ENCODE measurements at places on chromosomes 2 and 18. TPM values are rescaled to one million over a fixed set of nuclear protein-coding genes. Genes with fewer than 3 reads are reported as not detected.

- no peaks in the 10 kb centered on the region for H3K4me1 ChIP-seq
- H3K4me3 ChIP-seq = no peak overlapping the region
- H3K36me3 ChIP-seq = no peaks in the 10 kb centered on the region
Measured at GRCh38 chr2:112829101-112829960, 7.2 kb downstream of the IL1B start.

- no peaks in the 10 kb centered on the region for H3K27me3 ChIP-seq
- no peaks in the 10 kb centered on the region for H3K36me3 ChIP-seq
- H3K4me3 ChIP-seq = no peak overlapping the region
- no peak overlapping the region for H3K27ac ChIP-seq
Measured at GRCh38 chr2:113078350-113078839, 10.6 kb downstream of the IL1F10 start.

DNA sequence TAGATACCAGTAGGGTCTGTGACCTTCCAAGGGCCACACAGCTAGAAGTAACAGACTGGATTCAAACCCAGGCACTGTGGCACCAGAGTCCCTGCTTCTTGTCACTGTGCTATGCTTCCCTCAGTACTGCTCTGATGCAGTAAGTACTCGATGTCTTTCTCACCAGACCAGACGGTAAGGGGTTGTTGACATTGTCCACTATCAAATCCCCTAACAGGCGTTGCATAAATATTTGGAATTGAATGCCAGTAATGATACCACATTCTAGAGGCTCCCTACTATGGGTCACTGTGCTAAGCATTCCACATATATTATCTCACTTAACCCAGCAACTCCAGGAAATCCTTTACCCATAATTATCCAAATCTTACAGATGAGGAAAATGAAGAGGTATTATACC lies 223.1 kb downstream of the C1D start:
- no peak overlapping the region for H3K4me3 ChIP-seq
- H3K27ac ChIP-seq = no peak overlapping the region

- H3K27ac ChIP-seq = no peak overlapping the region
- no peak for DNase-seq
- H3K4me3 ChIP-seq = no peak overlapping the region
- H3K4me1 ChIP-seq = peaks cover 21% of the 10 kb centered on the region
Measured at GRCh38 chr2:189549449-189549832, 31.1 kb downstream of the SLC40A1 start.

DNA sequence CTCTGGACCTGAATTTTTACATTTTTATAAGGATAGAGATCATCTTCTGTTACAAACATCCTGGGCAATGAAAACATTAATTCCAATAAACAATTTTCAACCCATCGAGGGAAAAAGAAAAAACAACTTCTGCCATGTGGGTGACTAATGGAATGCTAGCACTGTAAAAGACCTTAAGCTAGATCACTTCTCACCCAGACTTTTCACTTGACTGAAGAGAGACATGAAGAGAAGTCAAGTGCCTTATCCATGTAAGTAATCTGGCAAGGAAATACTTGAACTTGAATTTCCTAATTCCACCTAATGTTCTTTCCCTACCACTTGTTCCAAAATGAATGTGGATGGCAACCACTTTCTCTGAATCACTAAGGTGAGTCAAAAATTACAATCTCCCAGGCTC lies 98.3 kb upstream of the ACVR1C start:
- no peak overlapping the region for H3K27ac ChIP-seq
- DNase-seq = no peak

DNA sequence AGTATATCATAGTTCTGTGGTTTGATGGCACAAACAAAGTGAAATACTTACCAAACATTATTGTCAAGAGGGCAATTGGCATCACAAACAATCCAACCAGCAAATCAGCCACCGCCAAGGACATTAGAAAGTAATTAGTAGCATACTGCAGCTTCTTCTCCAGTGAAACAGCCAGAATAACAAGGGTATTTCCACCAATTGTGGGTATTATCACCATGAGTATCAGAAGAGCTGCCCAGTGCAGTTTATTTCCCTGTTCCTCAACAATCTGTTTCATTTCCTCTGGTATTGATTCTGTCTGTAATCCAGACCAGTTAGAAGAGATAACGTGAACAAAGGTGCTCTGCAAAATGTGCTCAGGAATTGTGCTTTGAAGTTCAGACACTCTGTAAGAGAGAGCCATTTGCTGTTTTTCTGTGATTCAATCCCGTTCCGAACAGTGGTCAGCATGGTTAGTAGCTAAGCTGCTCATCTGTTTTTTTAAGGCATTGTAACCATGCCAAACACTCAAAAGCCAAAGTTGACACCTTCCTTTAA lies 1.4 kb downstream of the HTR2B start:
- no peaks in the 10 kb centered on the region for H3K27me3 ChIP-seq
- no peak overlapping the region for H3K4me3 ChIP-seq
- H3K36me3 ChIP-seq = no peaks in the 10 kb centered on the region

- H3K4me1 ChIP-seq = no peaks in the 10 kb centered on the region
- no peaks in the 10 kb centered on the region for H3K27me3 ChIP-seq
- no peak for DNase-seq
- no peak overlapping the region for H3K27ac ChIP-seq
Measured at GRCh38 chr2:209460151-209460761, 36.4 kb downstream of the MAP2 start.

GRCh38 chr2:86213699-86214502 lies 14.6 kb downstream of the MRPL35 start:
- peak overlapping the region; percentile 12 for H3K27ac ChIP-seq
- H3K4me1 ChIP-seq = no peaks in the 10 kb centered on the region

DNA sequence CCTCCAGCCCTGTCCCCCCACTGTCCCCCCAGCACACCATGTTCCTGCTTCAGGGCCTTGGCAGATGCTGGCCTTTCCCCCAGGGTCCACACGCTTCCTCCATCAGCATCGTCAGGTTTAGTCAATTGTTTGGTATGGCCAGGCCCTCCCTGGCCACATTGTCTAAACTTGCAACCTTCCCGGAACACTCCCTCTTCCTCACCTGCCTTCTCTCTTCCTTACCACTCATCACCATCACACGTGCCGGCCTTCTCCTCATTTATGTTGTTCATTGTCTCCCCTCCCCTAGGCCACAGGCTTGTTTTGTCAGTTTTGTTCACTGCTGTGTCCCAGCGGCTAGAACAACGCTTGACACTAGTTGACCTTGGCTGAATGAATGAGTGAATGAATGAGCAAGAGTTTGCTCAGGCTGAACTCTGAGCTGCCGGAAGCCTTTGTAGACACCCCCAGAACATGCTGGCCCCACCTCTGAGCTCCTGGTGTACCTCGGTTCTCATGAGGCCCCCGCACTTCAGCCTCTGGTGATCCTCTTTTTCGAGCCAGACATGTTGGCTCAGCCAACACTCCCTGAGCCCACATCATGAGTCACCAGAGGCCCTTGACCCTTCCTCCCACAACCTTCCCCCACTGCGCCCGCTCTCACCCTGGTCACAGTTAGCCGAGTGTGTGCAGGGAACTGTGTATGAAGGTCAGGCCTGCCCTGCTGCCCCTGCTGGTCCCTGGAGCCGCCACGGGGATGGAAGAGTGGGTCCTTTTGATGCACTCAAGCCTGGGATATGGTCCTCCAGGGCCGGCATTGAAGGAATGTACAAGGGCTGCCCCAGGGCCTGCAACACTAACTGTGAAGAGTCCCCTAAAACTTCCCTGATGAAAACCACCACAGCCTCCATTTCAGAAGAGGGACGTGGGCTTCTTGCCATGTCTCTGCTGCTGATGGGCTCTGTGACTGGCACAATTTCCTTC lies 57.5 kb downstream of the HS1BP3 start:
- peak overlapping the region; percentile 32 for H3K27ac ChIP-seq
- no peak overlapping the region for H3K4me3 ChIP-seq
- no peaks in the 10 kb centered on the region for H3K27me3 ChIP-seq
- H3K36me3 ChIP-seq = no peaks in the 10 kb centered on the region

- no peaks in the 10 kb centered on the region for H3K36me3 ChIP-seq
- DNase-seq = no peak
- no peak overlapping the region for H3K27ac ChIP-seq
Measured at GRCh38 chr2:30475542-30475941, 28.5 kb downstream of the LCLAT1 start.

DNA sequence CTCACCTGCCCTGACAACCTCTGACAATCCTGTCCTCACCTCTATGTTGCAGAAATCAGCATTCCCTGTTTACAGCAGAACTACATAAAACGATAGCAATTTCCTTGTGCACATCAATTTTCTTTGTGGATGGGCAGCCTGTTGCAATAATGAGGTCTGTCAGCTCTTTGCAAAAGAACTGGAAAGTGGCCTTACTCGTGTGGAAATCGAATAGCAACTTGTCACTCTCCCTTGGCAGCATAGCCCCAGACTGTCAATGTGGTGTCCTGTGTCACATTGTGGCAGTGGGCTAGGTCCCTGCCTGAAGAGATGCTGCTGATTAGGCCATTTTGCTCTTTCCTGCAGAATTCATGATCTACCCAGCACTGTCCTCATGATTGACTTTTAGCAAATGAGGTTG lies 531.9 kb downstream of the CCDC85A start:
- no peaks in the 10 kb centered on the region for H3K36me3 ChIP-seq
- no peak for DNase-seq
- no peak overlapping the region for H3K27ac ChIP-seq
- no peak overlapping the region for H3K4me3 ChIP-seq
- no peaks in the 10 kb centered on the region for H3K4me1 ChIP-seq

GRCh38 chr2:112666761-112667122 lies 21.0 kb downstream of the SLC20A1 start:
- H3K27me3 ChIP-seq = no peaks in the 10 kb centered on the region
- H3K4me3 ChIP-seq = no peak overlapping the region
- peaks cover 4% of the 10 kb centered on the region for H3K4me1 ChIP-seq
- no peak for DNase-seq

- H3K36me3 ChIP-seq = no peaks in the 10 kb centered on the region
Measured at GRCh38 chr2:97713296-97714083, at the start of gene ZAP70. ZAP70 (plus strand) TSS chr2:97713576; CDS start chr2:97724037, 10,461 bp downstream.

GRCh38 chr2:237774811-237775553 lies 23.6 kb upstream of the RBM44 start:
- H3K36me3 ChIP-seq = no peaks in the 10 kb centered on the region
- H3K27ac ChIP-seq = no peak overlapping the region
- no peaks in the 10 kb centered on the region for H3K4me1 ChIP-seq
- H3K27me3 ChIP-seq = no peaks in the 10 kb centered on the region

GRCh38 chr2:25757906-25758305 lies 84.5 kb upstream of the DTNB start:
- no peaks in the 10 kb centered on the region for H3K27me3 ChIP-seq
- no peak overlapping the region for H3K27ac ChIP-seq

GRCh38 chr2:100785626-100786296 lies 34.2 kb upstream of the NPAS2 start:
- H3K36me3 ChIP-seq = no peaks in the 10 kb centered on the region
- no peaks in the 10 kb centered on the region for H3K4me1 ChIP-seq
- no peak overlapping the region for H3K4me3 ChIP-seq
- H3K27ac ChIP-seq = no peak overlapping the region
- DNase-seq = no peak

DNA sequence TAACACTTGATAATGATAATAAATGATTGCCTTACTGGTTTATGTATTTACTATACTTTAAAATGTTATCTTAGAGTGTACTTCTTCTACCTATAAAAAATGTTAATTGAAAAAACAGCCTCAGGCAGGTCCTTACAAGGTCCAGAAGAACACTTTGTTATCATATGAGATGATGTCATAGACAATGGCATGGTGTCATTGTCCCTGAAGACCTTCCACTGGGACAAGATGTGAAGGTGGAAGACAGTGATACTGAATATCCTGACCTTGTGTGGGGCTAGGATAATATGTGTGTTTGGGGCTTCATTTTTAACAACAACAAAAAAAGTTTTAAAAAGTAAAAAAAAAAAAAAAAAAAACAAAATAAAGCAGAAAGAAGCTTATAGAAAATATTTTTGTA lies 342.2 kb upstream of the KYNU start:
- no peak for DNase-seq
- H3K27me3 ChIP-seq = no peaks in the 10 kb centered on the region
- no peaks in the 10 kb centered on the region for H3K4me1 ChIP-seq
- no peak overlapping the region for H3K27ac ChIP-seq
- H3K36me3 ChIP-seq = no peaks in the 10 kb centered on the region

GRCh38 chr2:232551250-232551638 lies 755 bp downstream of the EIF4E2 start:
- peaks cover 31% of the 10 kb centered on the region for H3K4me1 ChIP-seq
- no peak for DNase-seq
- H3K4me3 ChIP-seq = peak overlapping the region; percentile 85
- H3K27ac ChIP-seq = peak overlapping the region; percentile 97
- no peaks in the 10 kb centered on the region for H3K36me3 ChIP-seq
- no peaks in the 10 kb centered on the region for H3K27me3 ChIP-seq

GRCh38 chr2:231985823-231986261 lies 24.3 kb downstream of the DIS3L2 start:
- no peak overlapping the region for H3K4me3 ChIP-seq
- DNase-seq = no peak
- H3K36me3 ChIP-seq = no peaks in the 10 kb centered on the region
- no peak overlapping the region for H3K27ac ChIP-seq
- peaks cover 6% of the 10 kb centered on the region for H3K4me1 ChIP-seq

DNA sequence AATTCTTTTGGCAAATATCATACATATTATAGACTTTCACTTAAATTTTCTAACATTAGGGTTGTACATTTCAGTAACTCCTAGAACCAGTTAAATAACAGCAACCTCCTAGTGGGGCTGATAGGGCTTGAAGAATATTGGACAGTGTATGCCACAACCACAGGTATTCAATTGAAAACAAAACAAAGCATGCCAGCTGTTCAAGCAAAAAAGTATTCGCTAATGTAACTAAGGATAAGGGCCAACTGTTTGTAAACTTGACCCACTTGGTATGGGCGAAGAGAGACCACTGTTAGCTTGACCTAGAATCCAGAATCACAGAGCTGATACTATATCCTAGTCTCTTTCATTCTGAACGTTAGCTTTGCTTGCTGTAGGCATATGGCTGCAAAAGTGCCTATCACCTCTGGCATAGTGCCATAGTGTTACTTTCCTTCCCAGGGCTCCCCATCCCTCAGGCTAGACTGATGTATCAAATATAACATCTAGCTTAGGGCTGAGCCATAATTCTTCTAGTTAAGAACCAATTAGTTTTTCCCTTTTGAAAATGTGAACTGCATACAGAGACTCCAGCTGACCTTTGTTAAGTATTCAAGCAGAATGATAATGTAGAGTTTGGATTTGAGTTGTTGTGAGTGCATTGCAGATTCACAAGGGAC lies 458.8 kb upstream of the NRXN1 start:
- no peak overlapping the region for H3K4me3 ChIP-seq
- H3K4me1 ChIP-seq = no peaks in the 10 kb centered on the region
- H3K27ac ChIP-seq = no peak overlapping the region
- H3K36me3 ChIP-seq = no peaks in the 10 kb centered on the region
- H3K27me3 ChIP-seq = no peaks in the 10 kb centered on the region
- DNase-seq = no peak

- no peaks in the 10 kb centered on the region for H3K27me3 ChIP-seq
- H3K4me3 ChIP-seq = no peak overlapping the region
- H3K4me1 ChIP-seq = peaks cover 8% of the 10 kb centered on the region
- no peaks in the 10 kb centered on the region for H3K36me3 ChIP-seq
- no peak for DNase-seq
Measured at GRCh38 chr2:76672798-76673197, 849.4 kb downstream of the LRRTM4 start.

The RFX8 gene
- not detected for total RNA-seq

The RESP18 gene
- not detected for total RNA-seq

The MTCL1 gene
- 7.1 TPM for total RNA-seq

The GPR17 gene
- total RNA-seq = not detected

The CYTIP gene
- 11.8 TPM for total RNA-seq

The SOWAHC gene
- 8.3 TPM for total RNA-seq

The UGT1A5 gene
- 24.2 TPM for total RNA-seq

The GRP gene
- not detected for total RNA-seq

The PLEK gene
- total RNA-seq = 4.8 TPM

The LAMA3 gene
- total RNA-seq = 68.8 TPM

The SIX2 gene
- total RNA-seq = not detected

The NYAP2 gene
- not detected for total RNA-seq

The KCNS3 gene
- total RNA-seq = 1.6 TPM

The CXCR1 gene
- not detected for total RNA-seq

The POU3F3 gene
- total RNA-seq = 0.18 TPM

Data from Peyer's patch (tissue), 4 donors.